T-helper 2 cell treated with Interferon-gamma antibody and Interleukin-4, amounts not matched to agents 100 ng/mL and 5 ng/mL, for 36 hours (primary cell): ENCODE measurements at places on chromosomes 1 and 21. TPM values are rescaled to one million over a fixed set of nuclear protein-coding genes. Genes with fewer than 3 reads are reported as not detected.

PDPN gene
- not detected in 2 replicates for total RNA-seq

RAP1GAP gene
- total RNA-seq = 0.09 and 0.18 TPM in 2 replicates

TP73 gene
- 2.6 and 2.7 TPM in 2 replicates for total RNA-seq

RHBDL2 gene
- total RNA-seq = not detected in 2 replicates

GFI1 gene
- total RNA-seq = 87.5 and 92.9 TPM in 2 replicates

RAB13 gene
- 1.5 and 1.7 TPM in 2 replicates for total RNA-seq

OR2T2 gene
- total RNA-seq = not detected in 2 replicates

OR14A2 gene
- total RNA-seq = not detected in 2 replicates

BMP8B gene
- 0.30 and 0.52 TPM in 2 replicates for total RNA-seq

ELAPOR1 gene
- 5.6 and 5.9 TPM in 2 replicates for total RNA-seq

PGLYRP4 gene
- not detected in 2 replicates for total RNA-seq

FCRL4 gene
- not detected in 2 replicates for total RNA-seq

NIBAN1 gene
- total RNA-seq = 57.4 and 60.3 TPM in 2 replicates

OR6N1 gene
- total RNA-seq = not detected in 2 replicates

ATP6V1G3 gene
- not detected in 2 replicates for total RNA-seq

PTGER3 gene
- total RNA-seq = 3.9 and 4.2 TPM in 2 replicates

ACKR1 gene
- not detected in 2 replicates for total RNA-seq

KLF17 gene
- not detected in 2 replicates for total RNA-seq

HES2 gene
- 0.89 and 0.93 TPM in 2 replicates for total RNA-seq

AHCYL1 gene
- total RNA-seq = 52.9 and 60.6 TPM in 2 replicates

GJA8 gene
- not detected in 2 replicates for total RNA-seq

DMRTA2 gene
- not detected in 2 replicates for total RNA-seq

RUNX3 gene
- 93.0 and 98.8 TPM in 2 replicates for total RNA-seq

RNF186 gene
- not detected in 2 replicates for total RNA-seq

NR0B2 gene
- total RNA-seq = not detected in 2 replicates

TACSTD2 gene
- total RNA-seq = not detected in 2 replicates

KIF14 gene
- 22.1 and 24.4 TPM in 2 replicates for total RNA-seq

RNU1-3 gene
- total RNA-seq = 2,343 and 2,397 TPM in 2 replicates

FMO2 gene
- total RNA-seq = not detected in 2 replicates
